ENCODE measurements at places on chromosomes 4 and X. TPM values are rescaled to one million over a fixed set of nuclear protein-coding genes. Genes with fewer than 3 reads are reported as not detected.

FAM184B gene
- not detected for total RNA-seq

EREG gene
- total RNA-seq, result 28.3 TPM

CRMP1 gene
- 11.6 TPM for total RNA-seq

TMSB15A gene
- 55.3 TPM for total RNA-seq

RAI2 gene
- total RNA-seq, result 2.2 TPM

RNF4 gene
- 50.3 TPM for total RNA-seq

GPM6B gene
- total RNA-seq, result 4.9 TPM

GRCh38 chr4:7135389-7135746, 57.0 kb upstream of the SORCS2 start:
- no peak overlapping the region for H3K4me3 ChIP-seq
- no peak for DNase-seq
- H3K27me3 ChIP-seq, result no peaks in the 10 kb centered on the region
- H3K27ac ChIP-seq, result no peak overlapping the region
- peaks cover 14% of the 10 kb centered on the region for H3K4me1 ChIP-seq
- H3K36me3 ChIP-seq, result no peaks in the 10 kb centered on the region

DNA sequence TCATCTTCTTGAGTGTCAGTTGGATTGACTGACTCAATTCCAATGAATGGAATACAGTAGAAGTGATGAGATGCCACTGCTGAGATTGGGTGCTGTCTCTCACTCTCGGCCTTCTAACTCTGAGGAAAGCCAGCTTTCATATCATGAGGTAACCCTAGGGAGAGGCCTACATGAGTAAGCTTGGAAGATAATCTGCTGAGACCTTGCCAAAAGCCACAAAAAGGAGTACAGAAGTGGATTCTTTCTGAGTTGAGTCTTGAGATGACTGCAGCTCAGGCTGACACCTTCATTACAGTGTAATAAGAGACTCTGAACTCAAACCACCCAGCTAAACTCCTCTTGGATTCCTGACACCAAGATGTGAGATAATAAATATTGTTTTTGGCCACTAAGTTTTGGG, 537.4 kb upstream of the MAGEB18 start:
- no peak overlapping the region for H3K27ac ChIP-seq
- H3K4me1 ChIP-seq, result no peaks in the 10 kb centered on the region
- H3K27me3 ChIP-seq, result no peaks in the 10 kb centered on the region
- no peak for DNase-seq

GRCh38 chrX:14412686-14413085, 116.7 kb upstream of the GLRA2 start:
- H3K36me3 ChIP-seq, result no peaks in the 10 kb centered on the region
- H3K27ac ChIP-seq, result no peak overlapping the region
- H3K27me3 ChIP-seq, result no peaks in the 10 kb centered on the region
- H3K4me3 ChIP-seq, result no peak overlapping the region

DNA sequence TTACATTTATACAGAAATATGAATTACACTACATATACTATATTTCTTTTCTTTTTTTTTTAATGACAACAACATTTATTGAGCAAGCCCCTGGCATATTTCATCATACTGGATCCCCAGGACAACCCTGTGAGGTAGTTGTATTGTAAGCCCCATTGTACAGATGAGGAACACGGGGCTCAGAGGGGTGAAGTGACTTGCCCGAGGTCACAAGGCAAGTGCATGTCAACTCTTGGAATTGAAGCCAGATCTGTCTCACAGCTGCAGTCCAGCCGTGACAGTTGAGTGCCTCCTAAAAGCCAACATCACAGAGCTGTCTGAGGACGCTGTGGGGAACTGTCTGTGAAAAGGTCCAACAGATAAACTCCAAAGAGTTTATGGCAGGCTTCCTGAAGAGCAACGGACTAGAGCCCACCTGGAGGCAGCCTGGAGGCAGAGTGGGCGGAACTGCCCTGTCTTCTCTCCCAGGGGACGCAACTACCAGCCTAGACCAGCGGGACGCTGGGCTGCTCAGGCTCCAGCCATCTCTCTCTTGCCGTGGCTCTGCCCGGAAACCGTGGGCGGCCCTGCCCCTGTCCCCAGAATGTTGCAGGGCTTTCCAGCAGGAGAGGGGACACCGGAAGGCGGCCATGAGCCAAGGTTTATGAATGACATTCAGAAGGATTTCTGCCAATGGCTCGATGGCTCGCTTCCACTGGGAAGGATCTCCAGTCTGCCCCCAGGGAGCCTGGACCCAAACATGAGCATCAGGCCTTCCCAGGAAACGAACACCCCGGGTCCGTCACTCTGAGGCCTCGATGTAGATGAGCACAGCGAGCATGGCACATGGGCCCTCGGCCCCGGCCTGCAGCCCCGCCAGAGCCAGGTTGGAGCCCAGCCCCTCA, 50.1 kb downstream of the CFAP299 start:
- no peaks in the 10 kb centered on the region for H3K4me1 ChIP-seq
- DNase-seq, result no peak
- H3K27ac ChIP-seq, result no peak overlapping the region
- H3K27me3 ChIP-seq, result no peaks in the 10 kb centered on the region
- H3K36me3 ChIP-seq, result no peaks in the 10 kb centered on the region
- H3K4me3 ChIP-seq, result no peak overlapping the region

GRCh38 chr4:168588916-168589531, 92.2 kb downstream of the PALLD start:
- no peak overlapping the region for H3K27ac ChIP-seq
- H3K4me1 ChIP-seq, result peaks cover 3% of the 10 kb centered on the region
- H3K36me3 ChIP-seq, result no peaks in the 10 kb centered on the region
- no peak overlapping the region for H3K4me3 ChIP-seq
- peak; percentile 27 for DNase-seq

DNA sequence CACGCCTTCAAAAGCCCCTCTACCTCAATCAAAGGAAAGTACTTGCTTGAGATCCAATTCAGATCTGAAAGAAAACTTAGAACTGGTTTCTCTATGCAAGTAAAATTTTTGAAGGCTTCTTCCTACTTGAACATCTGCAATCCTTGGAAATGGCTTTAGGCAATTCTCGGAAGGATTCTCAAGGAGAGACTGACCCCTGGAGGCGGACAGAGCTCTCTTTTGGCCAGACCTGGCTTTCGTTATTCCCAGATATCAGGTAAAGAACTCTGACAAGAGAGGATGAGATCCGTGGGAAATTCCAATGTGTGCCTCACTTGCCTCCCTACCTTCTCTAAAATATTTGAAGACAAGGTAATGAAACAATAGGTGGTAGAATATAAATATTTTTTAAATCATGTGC, 670.3 kb upstream of the FAM241A start:
- peak; percentile 69 for DNase-seq
- H3K4me1 ChIP-seq, result no peaks in the 10 kb centered on the region
- H3K36me3 ChIP-seq, result no peaks in the 10 kb centered on the region
- no peak overlapping the region for H3K4me3 ChIP-seq

DNA sequence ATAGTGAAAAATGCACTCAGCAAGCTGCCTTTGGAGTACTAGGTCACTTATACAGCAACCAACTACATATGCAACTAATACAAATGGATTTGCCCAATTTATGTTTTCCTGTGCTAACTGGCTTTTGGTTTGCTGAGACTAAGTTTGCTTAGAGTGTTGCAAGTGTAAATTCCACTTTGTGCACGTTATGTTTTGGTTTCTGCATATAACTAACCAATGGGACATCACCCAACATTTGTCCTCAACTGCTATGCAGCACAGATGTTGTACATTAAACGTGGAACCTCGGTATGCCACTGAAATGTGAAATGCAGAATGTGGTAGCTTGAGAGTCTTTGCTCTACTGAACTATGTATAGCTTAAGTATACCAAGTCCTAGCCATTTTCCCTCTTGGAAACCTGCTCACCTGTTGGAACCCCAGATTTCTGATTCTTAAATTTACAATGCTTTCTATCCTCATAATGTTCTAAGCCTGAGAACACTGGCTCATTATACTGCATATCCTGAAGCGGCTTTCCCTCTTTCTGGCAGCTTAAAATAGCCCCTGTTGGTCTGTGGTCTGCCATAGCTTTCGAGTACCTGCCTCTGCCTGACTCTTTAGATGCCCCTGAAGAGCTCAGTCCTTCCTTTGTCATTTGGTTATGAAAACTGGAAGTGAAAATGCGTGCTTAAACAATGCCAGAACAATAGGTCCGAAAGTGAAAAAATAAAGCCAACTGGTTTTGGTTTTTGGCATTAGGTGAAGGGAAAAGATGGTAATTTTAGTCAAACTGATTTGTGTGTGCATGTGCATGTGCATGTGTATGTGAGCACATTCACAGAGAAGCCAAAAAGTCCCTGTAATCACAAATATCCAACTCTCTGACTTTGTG, 158.0 kb downstream of the SH2D1A start:
- no peaks in the 10 kb centered on the region for H3K4me1 ChIP-seq
- no peak overlapping the region for H3K4me3 ChIP-seq
- DNase-seq, result no peak
- H3K36me3 ChIP-seq, result no peaks in the 10 kb centered on the region
- H3K27ac ChIP-seq, result no peak overlapping the region

GRCh38 chr4:52991472-52991871, 129.4 kb downstream of the RASL11B start:
- H3K27me3 ChIP-seq, result no peaks in the 10 kb centered on the region
- H3K4me1 ChIP-seq, result peaks cover 13% of the 10 kb centered on the region
- no peak for DNase-seq
- H3K27ac ChIP-seq, result no peak overlapping the region
- H3K36me3 ChIP-seq, result no peaks in the 10 kb centered on the region

- H3K27me3 ChIP-seq, result no peaks in the 10 kb centered on the region
- no peaks in the 10 kb centered on the region for H3K36me3 ChIP-seq
These were observed 2649.3 kb downstream of the PCDH7 start for GRCh38 chr4:33369446-33369845.

GRCh38 chr4:185144601-185145240, 1.7 kb downstream of the SLC25A4 start:
- no peaks in the 10 kb centered on the region for H3K36me3 ChIP-seq
- H3K4me1 ChIP-seq, result no peaks in the 10 kb centered on the region
- H3K27me3 ChIP-seq, result no peaks in the 10 kb centered on the region
- H3K27ac ChIP-seq, result no peak overlapping the region
- H3K4me3 ChIP-seq, result no peak overlapping the region

GRCh38 chr4:117156806-117157205, 71.4 kb upstream of the TRAM1L1 start:
- H3K4me3 ChIP-seq, result no peak overlapping the region
- no peaks in the 10 kb centered on the region for H3K36me3 ChIP-seq
- no peaks in the 10 kb centered on the region for H3K27me3 ChIP-seq
- H3K4me1 ChIP-seq, result no peaks in the 10 kb centered on the region

- H3K36me3 ChIP-seq, result no peaks in the 10 kb centered on the region
- no peak overlapping the region for H3K27ac ChIP-seq
- H3K4me1 ChIP-seq, result no peaks in the 10 kb centered on the region
- no peak for DNase-seq
These were observed 153.3 kb upstream of the TBL1X start for GRCh38 chrX:9311421-9312160.
